ENCODE measurements at places on chromosomes 16 and 17.

GRCh38 chr16:86388976-86389375 lies 121.4 kb upstream of the FOXF1 start:
- no peak for DNase-seq

DNA sequence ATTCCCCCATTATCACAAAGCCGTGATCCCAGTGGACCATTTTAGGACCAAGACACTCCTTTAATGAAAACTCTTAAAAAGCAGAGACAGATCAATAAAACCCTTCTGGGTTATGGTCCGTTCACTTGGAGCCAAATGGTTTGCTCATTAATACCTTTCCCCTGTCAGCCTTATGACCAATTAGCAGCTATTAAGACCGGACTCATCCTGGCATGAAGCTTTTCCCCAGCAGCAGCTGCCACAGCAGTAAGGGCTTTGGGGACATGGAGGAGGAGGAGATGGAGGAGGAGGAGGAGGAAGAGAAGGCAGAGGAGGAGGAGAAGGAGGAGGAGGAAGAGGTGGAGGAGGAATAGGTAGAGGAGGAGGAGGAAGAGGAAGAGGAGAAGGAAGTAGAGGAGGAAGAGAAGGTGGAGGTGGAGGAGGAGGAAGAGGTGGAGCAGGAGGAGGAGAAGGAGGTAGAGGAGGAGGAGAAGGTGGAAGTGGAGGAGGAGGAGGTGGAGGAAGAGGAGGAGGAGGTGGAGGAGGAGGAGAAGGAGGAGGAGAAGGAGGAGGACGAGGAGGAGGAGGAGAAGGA lies 50.1 kb upstream of the IRX3 start:
- no peak for DNase-seq

GRCh38 chr16:64206862-64207261 lies 915.0 kb downstream of the CDH11 start:
- DNase-seq: no peak

GRCh38 chr17:82661717-82662683 lies 13.8 kb upstream of the WDR45B start:
- no peak for DNase-seq

DNA sequence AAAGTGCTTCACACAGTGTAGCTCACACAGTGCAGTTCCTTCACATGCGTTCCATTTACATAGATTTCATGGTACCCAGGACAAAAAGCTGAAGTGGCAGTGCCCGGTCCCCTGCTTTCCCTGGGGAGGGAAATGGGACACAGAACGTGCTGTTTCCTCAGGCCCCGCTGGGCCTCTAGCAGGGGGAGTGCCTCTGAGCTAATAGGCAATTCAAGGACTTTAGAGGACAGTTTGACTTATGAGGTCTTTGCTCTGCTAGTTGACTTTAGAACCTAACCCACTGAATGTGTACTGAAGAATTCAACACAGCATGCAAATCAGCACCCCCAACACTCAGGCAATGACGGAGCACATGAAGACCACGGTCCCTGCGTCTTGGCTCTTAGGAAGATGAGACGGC lies 6.8 kb downstream of the CDIP1 start:
- no peak for DNase-seq

GRCh38 chr17:27449541-27449940 lies 6.7 kb upstream of the KSR1 start:
- no peak for DNase-seq

DNA sequence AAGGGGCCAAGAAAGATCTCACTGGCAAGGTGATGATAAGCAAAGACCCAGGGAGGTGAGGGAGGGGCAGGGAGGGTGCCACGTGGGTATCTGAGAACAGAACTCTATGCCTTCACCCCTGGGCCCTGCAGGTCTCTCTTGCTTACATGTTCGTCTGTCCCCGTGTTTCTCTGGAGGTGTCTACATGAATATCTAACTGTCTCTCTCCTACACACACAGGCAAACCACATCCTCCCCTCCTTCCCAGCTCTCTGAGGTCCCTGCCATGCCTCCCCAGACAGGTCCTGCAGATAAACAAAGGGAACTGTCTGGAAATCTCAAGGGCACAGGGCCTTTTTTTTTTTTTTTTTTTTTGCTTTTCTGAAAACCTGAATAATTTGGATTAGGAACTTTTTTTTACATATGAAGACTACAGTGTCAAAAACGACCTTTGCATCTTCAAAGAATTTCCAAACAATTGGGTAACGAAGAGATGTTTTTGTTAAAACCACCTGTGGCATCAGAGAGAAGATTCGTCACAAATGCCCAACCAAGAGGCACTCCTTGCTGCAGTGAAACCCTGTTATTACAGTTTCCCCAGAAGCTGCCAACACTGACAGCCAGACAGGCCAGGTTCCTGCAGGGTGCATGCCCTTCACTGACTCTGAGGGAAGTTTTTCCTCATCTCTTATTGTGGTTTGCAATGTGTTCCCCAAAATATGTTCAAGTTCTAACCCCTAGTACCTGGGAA lies 17.8 kb downstream of the PLLP start:
- no peak for DNase-seq

- DNase-seq: no peak
These were observed 487 bp downstream of the TSR1 start for GRCh38 chr17:2335726-2336214.

- no peak for DNase-seq
These were observed 461.8 kb upstream of the SOX9 start for GRCh38 chr17:71658996-71659395.

DNA sequence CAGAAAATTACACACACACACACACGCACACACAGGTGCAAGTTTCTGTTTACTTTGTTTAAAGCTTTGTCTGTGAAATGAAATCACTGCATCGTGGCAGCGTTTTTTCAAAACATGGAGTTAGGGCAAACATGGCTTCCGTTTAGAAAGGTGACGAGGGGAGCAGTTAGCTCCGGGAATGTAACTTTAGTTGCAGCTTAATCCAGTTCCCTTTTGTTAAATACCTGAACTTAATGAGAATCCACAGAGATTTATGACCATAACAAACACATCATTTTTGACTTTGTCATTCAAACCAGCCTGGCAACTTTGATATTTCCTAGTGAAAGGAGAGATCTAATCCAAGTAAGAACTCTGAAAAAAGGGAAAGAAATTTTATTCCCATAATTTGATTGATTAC lies 12.1 kb downstream of the HS3ST3A1 start:
- no peak for DNase-seq

GRCh38 chr17:9410737-9411136 lies 164.9 kb downstream of the STX8 start:
- DNase-seq: no peak

GRCh38 chr16:11329071-11329491 lies 16.2 kb upstream of the RMI2 start:
- DNase-seq: no peak

- no peak for DNase-seq
These were observed 2.1 kb downstream of the GSE1 start for GRCh38 chr16:85615014-85615851.

DNA sequence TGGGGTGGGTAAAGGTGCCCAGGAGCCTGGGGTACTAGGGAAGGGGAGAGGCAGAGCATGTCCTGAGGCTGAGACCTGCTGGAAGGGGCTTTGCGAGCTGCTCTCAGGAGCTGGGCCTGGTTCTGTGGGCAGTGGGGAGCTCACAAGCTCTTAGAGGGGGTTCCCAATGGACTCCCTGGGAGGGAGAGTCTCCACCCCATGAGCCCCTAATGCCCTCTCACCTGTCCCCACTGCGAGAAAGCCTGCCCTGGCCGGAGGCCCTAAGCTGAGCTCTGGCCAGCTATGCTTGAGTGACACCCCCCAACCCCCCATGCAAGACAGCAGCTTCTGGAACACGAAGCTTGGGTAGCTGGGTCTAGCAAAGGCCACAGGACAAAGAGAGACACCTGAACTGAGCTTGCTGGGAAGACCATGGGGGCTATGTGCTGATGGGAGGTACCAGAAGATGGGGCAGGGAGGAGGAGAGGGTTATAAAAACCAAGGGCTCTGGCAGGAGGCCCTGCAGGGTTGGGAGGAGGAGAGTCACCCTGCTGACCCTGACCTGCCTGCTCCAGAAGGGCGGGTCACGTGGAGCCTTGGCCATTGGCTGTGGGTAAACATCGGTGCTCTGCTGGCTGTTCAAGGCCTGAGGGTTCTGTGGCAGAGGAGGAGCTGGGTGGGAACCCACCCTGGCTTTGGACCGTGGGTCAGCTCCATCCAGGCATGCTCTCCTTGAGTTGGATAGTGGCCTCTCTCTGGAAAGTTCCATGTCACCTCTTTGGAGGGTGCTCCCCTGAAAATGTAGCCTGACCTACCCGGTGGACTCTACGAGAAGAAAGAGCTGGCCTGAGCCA lies 106.7 kb downstream of the RAB11FIP4 start:
- DNase-seq: no peak

GRCh38 chr17:76870377-76870714 lies 2.1 kb downstream of the MGAT5B start:
- DNase-seq: no peak

- DNase-seq: no peak
These were observed 62.6 kb downstream of the PRKCA start for GRCh38 chr17:66364990-66365490.

GRCh38 chr17:79435962-79436361 lies 174.9 kb downstream of the RBFOX3 start:
- no peak for DNase-seq

DNA sequence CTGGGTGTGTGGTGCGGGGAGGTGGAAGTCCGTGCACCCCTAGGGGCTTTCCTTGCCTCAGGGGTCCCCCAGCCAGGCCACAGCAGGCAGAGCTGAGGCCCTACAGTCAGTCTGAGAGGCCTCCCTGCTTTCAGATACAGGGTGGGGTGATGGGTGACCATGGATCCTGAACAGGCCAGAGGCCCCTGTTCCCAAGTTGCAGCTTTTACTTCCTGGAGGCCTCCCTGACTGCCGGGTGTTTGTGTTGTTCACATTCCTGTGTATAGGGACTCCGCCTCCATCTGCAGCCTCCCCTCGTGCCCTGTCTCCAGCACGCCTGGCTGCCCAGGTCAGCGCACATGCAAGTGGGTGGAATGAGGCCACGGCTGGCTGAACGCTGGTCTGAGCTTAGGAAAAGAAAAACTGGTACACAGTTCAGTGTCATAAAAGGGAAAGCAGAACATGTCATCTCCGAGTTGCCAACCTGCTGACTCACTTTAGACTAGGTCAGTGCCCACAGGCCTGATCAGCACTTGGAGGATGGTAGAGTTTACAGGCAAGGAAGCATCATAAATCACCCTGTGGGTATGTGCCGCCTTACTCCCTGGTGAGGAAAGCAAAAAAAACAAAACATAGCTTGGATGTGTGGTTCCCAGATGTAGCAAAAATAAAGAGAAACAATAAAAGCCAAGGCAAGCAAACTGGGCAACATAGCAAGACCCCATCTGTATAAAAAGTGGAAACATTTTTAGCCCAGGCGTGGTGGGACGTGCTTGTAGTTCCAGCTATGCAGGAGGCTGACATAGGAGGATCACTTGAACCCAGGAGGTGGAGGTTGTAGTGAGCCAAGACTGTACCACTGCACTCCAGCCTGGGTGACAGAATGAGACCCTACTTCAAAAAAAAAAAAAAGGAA lies 6.2 kb upstream of the SLC7A6 start:
- no peak for DNase-seq

DNA sequence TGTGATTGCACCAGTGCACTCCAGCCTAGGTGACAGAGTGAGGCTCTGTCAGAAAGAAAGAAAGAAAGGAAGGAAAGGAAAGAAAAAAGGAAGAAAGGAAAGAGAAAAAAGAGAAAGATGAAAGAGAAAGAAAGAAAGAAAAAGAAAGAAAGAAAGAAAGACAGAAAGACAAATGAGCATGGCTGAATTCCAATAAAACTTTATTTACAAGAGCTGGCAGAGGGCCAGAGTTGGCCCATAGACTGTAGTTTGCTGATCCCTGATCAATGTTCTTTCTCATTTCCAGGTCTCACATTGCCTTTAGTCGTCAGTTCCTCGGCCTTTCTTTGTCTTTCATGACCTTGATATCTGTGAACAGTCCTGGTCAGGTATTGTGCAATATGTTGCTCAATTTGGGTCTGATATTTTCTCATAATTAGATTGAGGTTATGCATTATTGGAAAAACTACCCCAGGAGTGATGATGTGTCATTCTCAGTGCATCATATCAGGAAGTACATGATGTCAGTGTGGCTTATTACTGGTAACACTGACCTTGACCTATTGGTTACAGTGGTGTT lies 68.5 kb upstream of the MED9 start:
- no peak for DNase-seq

DNA sequence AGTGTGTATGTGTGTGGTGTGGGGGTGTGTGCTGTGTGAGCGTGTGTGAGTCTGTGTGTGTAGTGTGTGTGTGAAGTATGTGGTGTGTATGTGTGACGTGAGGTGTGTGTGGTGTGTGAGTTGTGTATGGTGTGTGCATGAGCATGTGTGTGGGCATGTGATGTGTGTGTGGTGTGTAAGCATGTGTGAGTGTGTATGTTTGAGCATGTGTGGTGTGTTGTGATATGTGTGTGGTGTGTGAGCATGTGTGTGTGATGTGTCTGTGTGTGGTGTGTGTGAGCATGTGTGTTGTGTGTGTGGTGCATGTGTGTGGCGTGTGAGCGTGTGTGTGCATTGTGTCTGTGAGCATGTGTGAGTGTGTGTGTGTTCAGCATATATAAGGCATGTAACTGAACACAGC lies 20.9 kb downstream of the MAPT start:
- no peak for DNase-seq

GRCh38 chr17:50093246-50093645 lies 1.9 kb upstream of the PDK2 start:
- no peak for DNase-seq

- DNase-seq: no peak
These were observed at the start of gene TRPV2 for GRCh38 chr17:16415031-16415924. TRPV2 (plus strand) TSS chr17:16415571; CDS start chr17:16417669, 2,098 bp downstream.

DNA sequence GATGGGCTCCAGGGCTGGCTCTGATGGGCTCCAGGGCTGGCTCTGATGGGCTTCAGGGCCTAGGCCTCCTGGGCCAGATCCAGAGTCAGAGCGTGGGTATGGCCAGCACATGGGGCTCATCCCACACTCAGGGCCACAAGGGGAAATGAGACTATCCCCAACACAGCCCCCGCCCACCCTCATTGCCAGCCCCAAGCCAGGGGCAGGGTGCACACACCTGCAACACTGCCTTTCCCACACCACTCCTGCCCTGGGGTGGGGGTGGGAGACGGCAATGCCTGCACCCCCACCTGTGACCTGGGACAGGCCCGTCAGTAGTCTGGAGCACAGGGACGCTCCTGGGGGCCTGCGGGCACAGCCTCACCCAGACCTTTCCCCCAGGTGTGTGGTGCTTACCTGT lies 14.3 kb upstream of the ATP6V0C start:
- no peak for DNase-seq

- DNase-seq: no peak
These were observed 32.5 kb upstream of the ARHGAP44 start for GRCh38 chr17:12756786-12757185.

DNA sequence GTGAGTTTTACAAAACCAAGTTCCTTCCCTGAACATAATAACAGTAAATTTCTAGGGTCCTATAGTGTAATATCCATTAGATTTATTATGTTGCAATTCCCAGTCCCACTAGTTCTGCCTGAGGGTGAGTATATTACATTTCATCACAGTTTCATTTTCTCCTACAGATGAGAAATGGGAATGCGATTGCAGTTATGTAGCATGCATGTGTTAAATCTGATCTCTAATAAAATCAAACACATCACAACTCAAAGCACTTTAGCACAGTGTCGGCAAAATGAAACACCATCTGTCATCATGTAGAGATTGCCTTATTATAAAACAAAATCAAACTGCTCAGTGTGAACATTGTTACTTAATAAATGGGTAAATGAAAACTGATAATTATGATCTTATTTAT lies 180.5 kb upstream of the TOX3 start:
- no peak for DNase-seq

- no peak for DNase-seq
These were observed 725 bp upstream of the ARL5C start for GRCh38 chr17:39166437-39167335.

- no peak for DNase-seq
These were observed 185.6 kb upstream of the TNRC6C start for GRCh38 chr17:77772899-77773358.

Data from NCI-H2029 (cell line).